ENCODE measurements at places on chromosomes 7 and 10. TPM values are rescaled to one million over a fixed set of nuclear protein-coding genes. Genes with fewer than 3 reads are reported as not detected.

GRCh38 chr7:25031007-25031406, 51.0 kb upstream of the OSBPL3 start:
- DNase-seq, result no peak

DNA sequence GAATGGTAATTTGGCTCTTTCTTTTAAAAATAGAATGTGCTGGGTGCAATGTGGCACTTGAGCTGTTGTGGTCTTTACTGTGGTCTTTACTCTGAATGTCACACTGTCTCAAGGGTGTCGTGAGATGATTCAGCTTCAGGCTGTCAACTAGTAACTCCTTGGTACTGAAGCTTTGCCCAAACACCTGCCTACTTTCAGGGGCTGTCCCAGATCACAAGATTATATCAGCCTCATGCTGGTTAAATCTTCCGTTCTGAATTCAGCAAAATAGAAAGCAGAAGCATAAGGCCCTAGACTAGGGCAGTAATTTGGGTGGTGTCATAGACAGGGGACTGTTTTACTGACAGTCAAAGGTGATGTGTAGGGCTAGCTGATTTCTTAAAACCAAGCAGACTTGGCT, 110.9 kb downstream of the BAMBI start:
- no peak for DNase-seq

DNA sequence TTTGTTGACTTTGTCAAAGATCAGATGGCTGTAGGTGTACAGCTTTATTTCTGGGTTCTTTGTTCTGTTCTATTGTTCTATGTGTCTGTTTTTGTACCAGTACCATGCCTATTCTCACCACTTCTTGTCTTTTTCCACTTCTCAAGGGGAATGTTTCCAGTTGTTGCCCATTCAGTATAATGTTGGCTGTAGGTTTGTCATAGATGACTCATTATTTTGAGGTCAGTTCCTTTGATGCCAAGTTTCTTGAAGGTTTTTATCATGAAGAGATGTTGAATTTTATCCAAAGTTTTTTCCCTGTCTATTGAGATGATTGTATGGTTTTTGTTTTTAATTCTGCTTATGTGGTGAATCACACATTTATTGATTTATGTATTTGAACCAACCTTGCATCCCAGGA, 216.7 kb upstream of the RNF32 start:
- DNase-seq, result no peak

- DNase-seq, result no peak
These were observed 1.4 kb upstream of the GIMAP5 start for GRCh38 chr7:150735596-150736358.

Gene EPHB6
- 12.2 TPM for total RNA-seq

DNA sequence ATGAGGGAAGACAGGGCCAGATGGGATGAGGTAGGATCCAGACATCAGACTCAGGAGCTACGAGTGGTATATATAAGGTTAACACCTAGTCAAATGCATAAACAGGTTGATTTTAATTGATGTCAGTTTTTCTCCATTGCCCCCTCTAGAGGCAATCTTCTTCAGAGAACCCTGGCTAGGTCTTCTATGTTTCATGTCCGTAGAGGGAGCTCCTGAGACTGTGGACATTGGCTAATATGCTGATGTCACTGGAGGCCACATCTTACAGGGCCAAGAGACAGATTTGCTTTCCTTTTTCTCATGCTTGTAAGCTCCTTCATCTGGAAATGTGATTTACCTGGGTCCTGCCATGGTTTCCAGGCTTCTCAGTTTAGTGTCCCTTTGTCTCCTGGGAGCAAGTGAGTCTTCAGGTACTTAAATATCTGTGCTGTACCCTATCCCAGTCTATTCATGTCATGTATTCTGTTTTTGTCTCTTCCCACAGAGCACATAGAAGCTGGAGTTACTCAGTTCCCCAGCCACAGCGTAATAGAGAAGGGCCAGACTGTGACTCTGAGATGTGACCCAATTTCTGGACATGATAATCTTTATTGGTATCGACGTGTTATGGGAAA, 161.6 kb upstream of the PRSS1 start:
- no peak for DNase-seq

DNA sequence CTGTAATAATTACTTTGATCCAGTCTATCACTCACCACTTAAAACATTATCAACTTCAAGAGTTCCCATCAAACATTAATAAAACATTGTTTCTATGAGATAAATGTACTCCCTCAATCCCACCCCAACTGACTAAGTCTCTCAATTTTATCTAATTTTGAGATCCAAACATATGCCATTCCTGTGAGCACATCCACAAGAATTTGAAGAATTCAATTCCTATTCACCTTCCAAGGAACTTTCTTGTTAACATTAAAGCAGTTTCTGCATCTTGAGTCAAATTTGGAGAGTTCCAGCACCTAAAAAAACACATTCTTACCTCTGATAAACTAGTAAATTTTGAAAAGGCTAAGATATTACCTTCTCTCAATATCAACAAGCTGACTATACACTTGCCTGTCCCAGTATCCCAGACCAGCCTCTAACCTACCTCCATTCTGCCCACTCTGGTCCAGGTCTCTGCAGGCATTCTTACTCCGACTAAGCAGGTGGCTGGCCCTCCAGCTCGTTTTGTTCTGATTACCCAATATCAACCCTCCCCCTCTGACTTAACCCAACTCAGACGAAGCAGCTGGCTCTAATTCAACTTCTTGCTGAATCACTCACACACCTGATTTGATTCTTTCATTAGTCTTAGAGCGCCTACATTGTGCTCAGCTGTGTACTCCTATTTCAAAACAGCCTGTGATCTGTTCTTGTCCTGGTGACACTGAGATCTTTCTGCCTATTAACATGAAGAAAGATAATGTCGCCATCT, 275.2 kb downstream of the IPMK start:
- no peak for DNase-seq
